ENCODE measurements at places on chromosomes 6 and 20. TPM values are rescaled to one million over a fixed set of nuclear protein-coding genes. Genes with fewer than 3 reads are reported as not detected.

Gene WFDC10B
- not detected for total RNA-seq

DNA sequence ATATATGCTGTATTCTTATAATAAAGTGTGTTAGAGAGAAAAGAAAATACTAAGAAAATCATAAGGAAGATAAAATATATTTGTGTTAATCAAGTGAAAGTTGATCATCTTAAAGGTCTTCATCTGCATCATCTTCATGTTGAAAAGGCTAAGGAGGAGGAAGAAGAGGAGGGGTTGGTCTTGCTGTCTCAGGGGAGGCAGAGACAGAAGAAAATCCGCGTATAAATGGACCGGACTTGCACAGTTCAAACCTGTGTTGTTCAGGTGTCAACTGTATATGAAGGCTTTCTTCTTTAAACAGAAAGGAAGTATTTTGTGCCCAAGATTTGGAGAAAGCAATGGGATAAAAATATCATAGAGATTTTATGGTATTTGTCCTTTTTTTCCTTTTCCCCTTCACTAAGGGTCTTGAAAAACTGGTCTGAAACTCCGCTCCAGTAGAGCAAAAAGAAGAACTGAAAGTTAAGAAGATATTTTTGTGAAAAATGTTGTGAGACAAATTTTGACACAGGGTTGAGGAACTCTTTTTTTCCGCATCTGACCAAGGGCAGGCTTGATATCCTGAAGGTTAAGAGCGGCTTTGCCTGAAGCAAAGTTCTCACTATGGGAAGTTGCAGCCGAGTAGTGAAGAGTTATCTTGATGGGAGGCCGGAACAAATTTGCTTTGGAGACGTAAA is 350.7 kb downstream of the LAMA2 start:
- DNase-seq: no peak

Gene PTCRA
- total RNA-seq: not detected

- DNase-seq: no peak
Observed at GRCh38 chr6:36120979-36121786, 9.1 kb upstream of the MAPK13 start.

Gene SMOC2
- 0.75 TPM for total RNA-seq

GRCh38 chr20:16608277-16608650 is 35.0 kb upstream of the KIF16B start:
- no peak for DNase-seq

GRCh38 chr20:33648396-33649004 is 13.6 kb upstream of the C20orf144 start:
- DNase-seq: no peak

GRCh38 chr20:13342469-13343242 is 121.6 kb downstream of the ISM1 start:
- DNase-seq: no peak

Gene RAET1G
- not detected for total RNA-seq

Gene SRSF12
- total RNA-seq: 23.2 TPM

DNA sequence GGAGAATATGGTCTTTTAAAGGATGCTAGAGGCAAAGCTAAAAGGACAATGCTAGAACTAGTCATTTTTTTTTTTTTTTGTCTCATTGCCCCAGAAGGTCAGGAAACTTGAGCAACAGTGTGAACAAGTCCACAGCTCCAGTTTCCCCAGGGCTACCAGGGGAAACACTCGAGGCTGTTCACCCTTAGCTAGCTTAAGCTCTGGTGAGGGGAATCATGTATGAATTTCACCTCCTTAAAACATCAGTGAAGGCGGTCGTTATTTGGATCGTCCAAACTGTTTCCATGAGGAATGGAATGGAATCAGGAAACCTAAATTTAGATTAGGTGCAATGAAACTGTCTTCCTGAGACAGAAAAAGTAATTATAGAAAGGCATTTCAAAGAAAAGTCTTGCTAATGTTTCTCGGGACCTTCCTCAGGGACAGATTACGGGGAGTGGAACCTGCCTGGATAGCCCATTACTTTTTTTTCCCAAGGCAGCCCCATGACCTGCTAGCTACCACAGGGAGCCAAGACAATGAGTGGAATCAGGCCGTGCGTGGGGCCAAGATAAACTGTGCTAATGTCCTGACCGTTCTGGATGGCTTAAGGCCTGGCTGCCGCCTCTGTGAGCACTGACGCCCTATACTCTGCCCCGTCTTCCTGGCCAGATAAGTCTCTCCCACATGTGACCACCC is 164.8 kb upstream of the SGK1 start:
- no peak for DNase-seq

DNA sequence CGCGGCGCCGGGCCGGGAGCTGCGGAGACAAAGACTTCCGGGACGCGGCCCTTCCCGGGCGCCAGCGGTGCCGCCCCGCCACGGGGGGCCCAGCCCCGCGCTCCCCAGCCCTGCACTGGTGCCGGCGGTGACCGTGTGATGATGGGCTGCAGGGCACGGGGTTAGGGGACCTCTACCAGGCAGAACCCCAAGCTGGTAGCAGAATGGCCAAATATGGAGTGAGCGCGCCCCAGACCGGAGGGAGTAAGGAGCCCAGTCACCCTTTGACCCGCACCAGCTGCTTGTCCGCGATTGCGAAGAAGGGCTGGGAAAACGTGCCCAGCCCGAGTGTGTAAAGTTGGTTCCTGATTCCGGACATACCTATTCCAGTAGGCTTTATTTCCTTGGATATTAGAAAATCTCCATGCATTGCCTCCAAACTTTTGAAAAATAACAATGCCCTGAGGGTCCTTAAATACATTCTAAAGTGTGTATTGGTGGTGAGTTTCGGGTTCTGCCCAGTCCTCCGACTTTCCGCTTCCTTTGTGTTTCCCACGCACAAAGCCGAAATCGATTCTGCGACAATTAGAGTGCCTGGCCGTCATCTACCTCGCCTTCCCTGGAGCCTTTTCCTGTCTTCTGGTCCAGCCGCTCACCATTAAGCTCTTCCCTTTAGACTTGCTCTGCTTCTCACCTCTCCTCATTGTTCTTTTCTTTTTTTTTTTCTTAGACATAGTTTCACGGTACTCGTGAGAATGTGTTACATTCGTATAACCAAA is 1.1 kb downstream of the ABRACL start:
- DNase-seq: peak; percentile 63

Gene TMC2
- not detected for total RNA-seq

DNA sequence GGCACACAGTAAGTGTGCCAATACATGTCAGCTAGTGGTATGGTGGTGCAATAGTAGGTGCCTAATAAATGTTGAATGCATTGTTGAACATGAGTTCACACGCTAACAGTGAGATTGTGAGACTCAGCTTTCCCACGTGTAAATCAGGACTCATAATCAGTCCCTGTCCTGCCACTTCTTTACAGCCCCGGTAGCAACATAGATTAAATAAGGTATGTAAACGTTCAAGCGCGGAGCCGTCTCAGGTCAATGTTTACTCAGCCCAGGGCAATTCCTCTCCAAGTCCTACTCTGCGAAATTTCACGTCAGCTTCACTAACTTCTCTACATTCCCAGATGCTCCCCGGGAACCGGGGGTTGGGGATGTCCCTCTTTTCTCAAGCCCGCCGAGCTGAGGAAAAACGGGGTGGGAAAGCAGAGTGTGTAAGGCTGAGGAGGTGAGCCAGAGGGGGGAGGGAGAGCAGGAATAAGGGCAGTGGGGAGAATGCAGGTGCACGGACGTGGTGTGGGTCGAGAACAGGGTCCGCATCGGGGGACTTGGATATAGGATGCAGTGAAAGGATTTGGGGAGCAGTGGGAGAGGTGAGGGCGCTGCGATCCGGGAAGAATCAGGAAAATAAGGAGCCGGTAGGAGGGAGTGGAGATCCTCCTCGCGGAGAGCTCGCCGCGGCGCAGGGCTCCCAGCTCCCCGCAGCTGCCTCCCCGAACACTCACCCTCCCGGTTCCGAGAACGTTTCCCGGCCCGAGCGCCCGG is 544 bp upstream of the TP53INP2 start:
- DNase-seq: peak; percentile 33

Gene KIAA0408
- total RNA-seq: 9.7 TPM

DNA sequence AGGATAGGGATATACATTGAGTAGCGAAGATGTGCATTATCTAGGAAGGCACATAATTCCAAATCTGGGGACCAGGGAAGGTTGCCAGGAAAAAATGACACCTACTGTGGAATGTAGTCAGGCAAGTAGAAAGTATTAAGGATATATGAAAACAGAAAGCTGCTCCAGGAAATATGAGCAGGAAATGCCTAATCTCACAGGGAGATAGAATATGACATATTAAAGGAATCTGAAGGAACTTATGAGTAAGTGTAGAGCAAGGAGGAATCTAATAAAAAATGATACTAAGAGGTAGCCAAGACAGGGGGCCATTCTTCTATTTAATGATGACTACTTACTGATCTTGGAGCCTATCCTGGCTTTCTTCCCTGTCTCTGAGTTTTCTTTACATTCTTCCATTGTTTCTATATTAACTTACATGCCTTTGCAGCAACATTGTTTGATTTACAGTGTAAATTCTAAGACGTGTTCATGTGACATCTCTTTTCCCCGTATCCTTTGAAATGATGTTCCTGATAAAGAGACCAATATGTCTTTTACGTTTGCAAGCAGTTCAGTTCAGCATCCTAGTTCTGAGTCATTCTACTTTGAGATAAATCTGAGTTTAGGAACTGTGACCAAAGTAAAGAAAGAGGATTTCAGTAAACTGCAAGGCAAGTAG is 58.6 kb downstream of the TINAG start:
- DNase-seq: no peak

GRCh38 chr6:17476511-17476910 is 83.1 kb downstream of the CAP2 start:
- DNase-seq: peak; percentile 69

DNA sequence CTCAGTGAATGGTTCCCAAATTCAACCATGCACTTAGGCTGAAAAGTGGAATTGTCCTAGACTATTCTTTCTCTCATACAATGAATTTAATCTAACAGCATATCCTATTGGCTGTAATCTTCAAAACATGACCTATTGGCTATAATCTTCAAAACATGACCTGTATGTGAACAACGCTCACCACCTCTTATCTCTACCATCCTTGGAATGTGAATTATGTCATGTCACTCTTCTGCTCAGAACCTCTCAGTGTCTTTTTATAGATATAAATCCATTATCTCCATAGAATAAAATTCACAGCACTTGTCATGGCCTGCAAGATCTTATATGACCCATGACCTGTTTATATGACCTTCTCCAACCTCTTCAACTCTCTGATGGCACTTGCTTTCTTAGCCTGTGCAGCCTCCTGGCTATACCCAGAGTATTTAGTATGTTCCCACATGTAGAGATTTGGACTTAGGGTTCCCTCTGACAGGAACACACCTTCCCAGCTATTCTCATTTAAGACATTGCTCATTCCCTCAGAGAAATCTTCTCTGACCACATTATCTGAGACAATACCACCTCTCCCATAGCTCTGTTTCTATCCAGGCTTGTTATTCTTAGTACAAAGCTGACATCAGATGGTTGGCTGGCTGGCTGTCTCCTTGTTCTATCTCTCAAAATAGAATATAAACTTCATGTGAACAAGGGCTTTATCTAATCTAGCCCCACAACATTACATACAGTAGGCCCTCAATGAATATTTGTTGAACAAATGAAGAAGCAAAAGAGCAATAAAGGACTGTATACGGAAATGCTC is 275.0 kb upstream of the PREP start:
- no peak for DNase-seq

DNA sequence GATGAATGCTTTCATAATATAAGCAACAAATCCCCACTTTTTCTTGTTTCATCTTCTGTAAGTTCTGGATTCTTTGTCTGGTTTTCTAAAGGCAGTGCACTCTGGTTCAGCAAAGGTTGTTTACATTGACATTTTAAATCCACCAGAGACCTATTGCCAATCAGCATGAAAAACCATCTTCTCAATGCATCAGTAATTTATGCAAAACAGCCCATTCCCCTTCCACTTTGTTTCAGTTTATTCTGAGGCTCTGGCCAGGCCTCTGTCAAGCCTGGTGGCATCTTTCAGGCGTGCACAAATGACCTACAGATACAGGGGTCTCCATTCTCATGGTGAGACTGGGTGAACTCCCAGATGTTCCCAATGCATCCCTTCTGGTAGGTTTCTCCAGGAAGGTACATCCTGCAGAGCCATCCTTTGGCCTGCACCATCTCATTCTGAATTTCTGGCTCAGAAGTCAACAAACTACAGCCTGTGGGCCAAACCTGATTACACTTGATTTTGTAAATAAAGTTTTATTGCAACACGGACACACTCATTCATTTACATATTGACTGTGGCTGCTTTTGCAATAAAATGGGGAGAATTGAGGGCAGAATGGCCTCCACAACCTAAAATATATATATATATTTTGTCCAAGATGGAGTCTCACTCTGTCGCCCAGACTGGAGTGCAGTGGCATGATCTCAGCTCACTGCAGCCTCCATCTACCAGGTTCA is 405.4 kb downstream of the PREX1 start:
- no peak for DNase-seq

DNA sequence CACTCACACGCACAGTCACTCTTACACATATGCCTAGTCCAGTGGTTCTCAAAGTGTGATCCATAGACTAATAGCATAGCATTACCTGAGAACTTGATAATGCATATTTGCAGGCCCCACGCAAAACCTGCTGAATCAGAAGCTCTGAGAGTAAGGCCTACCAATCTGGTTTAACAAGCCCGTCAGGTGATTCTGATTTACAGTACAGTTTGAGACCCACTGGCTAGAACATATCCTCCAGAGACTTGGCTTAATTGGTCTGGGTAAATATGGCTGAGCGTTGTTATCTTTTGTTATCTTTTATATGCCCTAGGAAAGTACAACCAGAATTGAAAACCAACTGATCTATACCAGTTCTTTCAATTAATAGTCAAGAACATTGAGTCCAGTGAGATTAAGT is 9.6 kb downstream of the TSPYL4 start:
- no peak for DNase-seq

- peak; percentile 46 for DNase-seq
Observed at GRCh38 chr20:44643596-44644229, 7.8 kb downstream of the ADA start.

DNA sequence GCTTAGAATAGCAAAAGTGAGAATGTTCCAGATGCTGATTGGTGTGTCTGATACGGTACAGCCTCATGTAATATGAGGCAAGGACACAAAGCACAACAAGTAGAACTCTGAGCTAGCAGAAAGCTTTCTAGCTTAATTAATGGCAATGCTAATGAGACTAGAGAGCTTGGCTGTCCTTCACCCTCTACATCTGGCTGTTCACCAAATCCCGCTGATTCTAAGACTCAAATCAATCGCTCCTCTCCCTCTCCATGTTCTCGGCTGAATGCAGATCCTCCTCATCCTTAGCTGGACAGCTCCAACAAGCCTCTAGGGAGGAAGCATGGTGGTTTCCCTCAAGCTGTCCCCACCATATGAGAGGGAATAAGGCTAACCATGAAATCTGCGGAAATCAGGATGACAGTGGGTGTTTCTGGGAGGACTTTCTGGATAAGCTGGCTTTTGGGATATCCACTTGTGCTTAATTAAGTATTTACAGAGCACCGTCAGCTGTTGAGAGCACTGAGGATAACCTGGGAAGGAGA is 128.9 kb downstream of the FOXC1 start:
- DNase-seq: no peak

GRCh38 chr20:6692566-6693173 is 74.8 kb upstream of the BMP2 start:
- peak; percentile 8 for DNase-seq

Gene GRIK2
- 1.5 TPM for total RNA-seq

Gene TNXB
- total RNA-seq: 0.71 TPM

Gene SERINC1
- 136 TPM for total RNA-seq

- DNase-seq: no peak
Observed at GRCh38 chr6:126047648-126048047, 61.3 kb downstream of the TRMT11 start.

Gene MYBL2
- 28.8 TPM for total RNA-seq

GRCh38 chr6:107668743-107669474 is 155.2 kb downstream of the SCML4 start:
- no peak for DNase-seq

GRCh38 chr6:53894091-53894490 is 99.3 kb downstream of the LRRC1 start:
- DNase-seq: no peak

GRCh38 chr6:131023834-131024504 is 39.1 kb downstream of the EPB41L2 start:
- no peak for DNase-seq
